Stimulated activated CD8-positive, alpha-beta memory T cell treated with anti-CD3 and anti-CD28 coated beads, Interleukin-7, amount 100 ng/mL, for 1 hour (primary cell): ENCODE measurements at places on chromosomes 12 and 14.
A peak's percentile ranks its signal among the peaks of the same experiment; 100 is the strongest.

DNA sequence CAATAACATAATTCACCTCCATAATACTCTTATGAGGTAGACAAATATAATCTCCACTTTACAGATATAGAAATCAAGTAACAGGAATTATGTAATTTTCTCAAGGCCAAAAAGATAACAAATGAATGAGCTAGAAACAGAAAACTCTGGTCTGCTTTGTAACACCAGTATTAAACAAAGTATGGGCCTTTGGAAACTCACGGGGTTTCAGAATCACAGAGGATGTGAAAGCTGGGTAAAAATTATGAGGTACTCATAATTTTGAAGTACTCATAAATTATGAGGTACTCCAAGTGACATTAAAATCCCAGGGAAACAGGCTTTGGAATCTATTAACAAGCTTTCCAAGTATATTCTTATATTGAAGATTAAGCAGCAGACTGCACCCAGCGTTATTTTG is 140.2 kb downstream of the MED13L start:
- DNase-seq = no peak

- DNase-seq = no peak
Measured at GRCh38 chr14:73290279-73290678, 53.0 kb downstream of the PAPLN start.

DNA sequence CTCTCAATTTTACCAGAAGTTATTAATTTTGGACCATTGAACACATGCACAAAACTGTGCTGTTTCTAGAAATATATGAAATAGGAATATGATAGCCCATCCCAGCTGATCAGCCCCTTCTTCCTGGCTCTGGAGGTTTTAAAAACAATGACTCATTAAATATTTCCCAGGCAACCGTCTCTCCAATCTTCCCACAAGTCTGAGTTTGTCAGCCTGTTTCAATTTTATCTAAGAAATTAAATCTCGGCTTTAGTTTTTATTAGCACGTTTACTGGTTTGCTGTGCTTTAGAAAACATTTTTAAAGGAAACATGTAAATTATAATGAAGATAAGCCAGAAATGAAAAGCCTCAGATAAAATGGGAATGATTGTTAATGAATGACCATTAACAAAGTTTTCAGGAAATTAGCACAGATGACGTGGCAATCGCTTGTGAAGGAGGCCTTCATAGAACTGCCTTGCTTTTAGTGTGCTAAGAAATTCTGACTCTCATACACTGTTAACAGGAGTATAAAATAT is 89.3 kb upstream of the RAP1B start:
- no peak for DNase-seq

- no peak for DNase-seq
Measured at GRCh38 chr14:23185063-23185462, 1.6 kb upstream of the SLC7A8 start.

GRCh38 chr12:105291531-105291930 is 39.0 kb upstream of the C12orf75 start:
- DNase-seq = no peak

DNA sequence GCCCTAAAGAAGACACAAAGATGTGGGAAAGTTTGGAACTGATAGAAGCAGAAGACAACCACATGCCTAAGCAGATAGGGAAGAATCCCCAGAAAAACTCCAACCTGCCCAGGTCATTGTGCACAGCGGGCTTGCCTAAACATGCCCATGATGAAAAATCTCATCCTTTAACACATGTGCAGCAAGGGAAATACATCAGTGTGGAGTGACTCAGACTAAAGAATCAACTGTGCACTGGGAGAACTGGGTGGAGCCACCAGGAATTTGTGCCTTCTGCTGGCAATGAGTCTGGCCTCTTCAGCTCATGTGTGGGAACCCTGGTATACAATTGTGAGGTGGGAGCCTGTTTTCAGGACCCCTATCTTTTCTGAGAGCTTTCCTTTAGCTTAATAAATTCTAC is 398.5 kb downstream of the FSCB start:
- no peak for DNase-seq

GRCh38 chr12:64918344-64918743 is 93.9 kb downstream of the TBC1D30 start:
- no peak for DNase-seq

- DNase-seq = no peak
Measured at GRCh38 chr12:113315358-113315757, 19.6 kb downstream of the SLC8B1 start.

DNA sequence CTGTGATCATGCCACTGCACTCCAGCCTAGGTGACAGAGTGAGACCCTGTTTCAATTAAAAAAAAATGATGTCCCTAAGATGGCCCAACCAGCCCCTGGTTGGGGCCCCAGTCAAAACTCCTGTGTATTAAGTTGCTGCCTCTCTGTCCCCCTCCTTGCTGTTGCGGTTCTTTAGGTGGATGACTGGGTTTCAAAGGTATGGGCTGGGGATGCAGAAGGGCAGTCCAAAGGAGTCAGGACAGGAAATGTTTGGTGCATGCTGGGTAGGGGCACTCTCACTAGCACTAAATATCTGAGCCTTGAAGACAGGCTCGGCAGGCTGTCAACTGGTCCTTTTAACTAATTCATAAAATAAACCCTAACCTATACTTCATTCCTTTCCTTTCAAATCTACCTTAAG is 12.0 kb upstream of the PIP4K2C start:
- DNase-seq = no peak

- no peak for DNase-seq
Measured at GRCh38 chr12:95505039-95505438, 31.1 kb downstream of the METAP2 start.

DNA sequence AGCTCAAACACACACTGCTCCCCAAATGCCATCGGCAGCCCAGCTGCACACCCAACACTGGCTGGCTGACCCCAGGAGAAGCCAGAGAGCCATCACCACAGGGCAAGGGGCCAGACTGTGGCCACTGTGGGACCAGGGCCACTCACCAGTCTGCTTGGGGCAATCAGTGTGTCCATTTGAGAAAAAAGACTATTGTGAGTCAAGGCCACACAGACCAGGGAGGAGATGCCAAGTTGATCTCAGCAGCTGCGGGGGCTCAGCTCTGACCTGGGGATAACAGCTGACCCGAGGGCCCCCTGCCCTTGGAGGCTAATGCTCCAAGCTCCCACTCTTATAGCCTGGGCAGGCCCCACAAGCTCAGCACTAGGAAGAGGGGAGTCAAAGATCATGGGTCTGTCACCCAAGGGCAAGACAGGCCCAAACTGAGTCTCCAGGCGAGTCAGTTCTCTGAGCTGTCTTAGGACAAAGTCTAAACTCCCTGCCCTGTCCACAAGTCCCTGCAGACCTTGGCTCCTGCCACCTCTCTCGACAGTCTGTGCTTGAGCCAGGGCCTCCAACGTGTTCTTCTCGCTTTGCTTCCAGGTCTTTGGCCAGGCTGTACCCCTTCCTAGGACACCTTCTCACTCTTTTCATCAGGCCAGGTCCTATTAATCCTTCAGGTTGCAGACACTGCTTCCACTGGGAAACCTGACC is 30.1 kb upstream of the PNMA1 start:
- DNase-seq = no peak

GRCh38 chr14:93830753-93831461 is 42.6 kb upstream of the PRIMA1 start:
- no peak for DNase-seq

DNA sequence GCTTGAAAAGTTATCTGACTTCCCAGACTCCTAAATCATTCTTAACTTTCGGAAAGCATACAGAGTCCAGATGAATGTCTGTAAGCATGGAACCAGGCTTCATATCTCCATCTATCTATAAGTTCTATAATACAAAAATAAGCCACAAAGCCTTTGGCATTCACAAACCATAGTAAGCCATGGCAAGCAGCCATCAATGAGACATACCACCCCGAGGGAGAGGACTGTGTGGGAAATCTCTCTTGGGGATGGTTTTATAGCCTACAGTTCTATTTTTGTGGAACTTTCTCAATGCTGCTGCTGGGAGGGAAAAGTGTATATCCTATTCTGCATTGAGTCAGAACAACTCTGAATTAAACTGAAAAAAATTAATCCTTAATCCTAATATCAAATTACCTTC is 20.4 kb downstream of the EGLN3 start:
- DNase-seq = no peak

DNA sequence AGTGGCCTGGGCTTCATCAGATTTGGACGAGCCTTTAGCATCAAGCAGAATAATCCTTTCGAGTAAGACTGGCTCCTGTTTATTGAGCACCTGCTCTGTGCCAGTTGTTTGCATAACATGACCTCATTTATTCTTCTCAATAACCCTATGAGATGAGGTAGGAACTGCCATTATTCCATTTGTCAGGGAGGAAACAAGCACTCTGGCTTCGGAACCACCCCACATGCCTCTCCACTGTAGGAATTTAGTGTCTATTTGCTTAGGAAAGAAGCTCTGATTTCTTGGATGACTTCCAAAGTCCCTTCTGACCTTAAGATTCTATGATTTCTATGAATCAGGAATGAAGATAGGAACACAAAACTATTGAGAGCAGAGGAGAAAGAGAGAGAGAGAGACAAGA is 11.0 kb downstream of the SAMD4A start:
- DNase-seq = no peak

DNA sequence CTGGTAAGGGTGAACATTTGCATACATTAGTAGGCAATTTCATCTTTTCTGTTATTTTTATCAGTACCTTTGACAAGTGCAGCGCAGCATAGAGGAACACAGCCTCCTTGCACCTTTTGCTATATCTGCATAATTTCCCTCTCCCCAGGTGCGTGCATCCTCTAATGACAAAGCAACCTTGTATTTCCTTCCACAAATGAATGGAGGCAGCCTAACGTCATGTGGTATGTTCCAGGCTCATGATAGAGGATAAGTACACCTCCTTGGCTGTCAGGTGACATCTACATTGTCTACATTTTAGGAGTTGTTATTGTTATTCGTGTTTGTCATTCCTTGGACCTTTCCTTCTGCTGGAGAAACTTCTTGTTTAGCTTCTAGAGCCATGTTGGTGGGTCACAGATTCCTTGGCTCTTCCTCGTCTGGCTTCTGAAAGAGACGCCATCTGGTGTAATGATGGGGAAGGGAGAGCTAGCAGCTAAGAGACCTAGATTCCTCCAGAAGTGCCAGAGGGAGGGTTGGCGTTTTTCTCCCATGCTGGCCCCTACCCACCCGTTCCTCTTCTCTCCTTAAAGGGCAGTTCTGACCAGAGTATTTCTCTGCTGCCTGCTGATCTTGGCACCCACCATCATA is 37.0 kb downstream of the EVL start:
- no peak for DNase-seq

GRCh38 chr12:113092607-113093408 is 36.3 kb downstream of the DTX1 start:
- DNase-seq = no peak

GRCh38 chr12:129558036-129558435 is 345.8 kb downstream of the TMEM132D start:
- DNase-seq = no peak

- no peak for DNase-seq
Measured at GRCh38 chr12:18496156-18496555, 234.8 kb downstream of the PIK3C2G start.

GRCh38 chr14:56889705-56890104 is 79.4 kb upstream of the OTX2 start:
- DNase-seq = no peak

DNA sequence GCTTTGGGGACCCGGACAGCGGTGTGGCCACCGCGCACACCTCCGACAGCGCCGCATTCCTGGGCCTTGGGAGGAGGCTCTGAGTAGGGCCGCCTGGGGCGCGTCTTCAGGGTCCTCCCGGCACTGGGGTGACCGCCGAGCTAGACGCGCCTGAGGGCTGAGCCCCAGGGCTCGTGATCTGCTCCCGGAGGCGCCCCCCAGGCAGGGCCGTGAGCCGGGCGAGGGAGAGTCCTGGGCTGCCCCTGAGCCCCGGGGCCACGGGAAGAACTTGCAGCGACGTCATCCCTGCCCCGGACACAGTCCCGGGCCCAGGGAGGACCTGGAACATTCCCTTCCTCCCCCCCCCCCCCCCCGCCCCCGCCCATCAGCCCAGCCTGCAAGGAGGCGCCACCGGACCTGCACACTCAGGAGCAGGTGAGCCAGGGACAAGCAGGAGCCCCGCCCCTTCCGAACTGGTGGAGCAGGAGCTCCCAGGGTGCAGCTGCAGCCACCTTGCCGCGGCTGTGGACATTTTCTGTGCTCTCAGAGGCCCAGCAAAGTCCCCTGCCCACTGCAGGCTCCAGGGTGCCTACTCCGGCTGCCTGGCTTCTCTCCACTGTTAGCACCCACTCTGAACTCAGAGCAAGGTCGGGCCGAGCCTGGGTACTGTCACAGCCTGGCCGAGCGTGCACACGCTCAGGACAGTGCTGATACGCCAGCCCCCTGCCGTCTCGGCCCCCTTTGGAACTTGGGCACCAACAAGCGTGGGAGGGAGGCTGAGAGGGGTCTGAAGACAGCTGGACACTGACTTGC is 50.7 kb downstream of the A2M start:
- DNase-seq = no peak

- DNase-seq = no peak
Measured at GRCh38 chr14:94773061-94773648, 3.2 kb upstream of the GSC start.

GRCh38 chr14:87306409-87307168 is 686.4 kb downstream of the GALC start:
- no peak for DNase-seq

DNA sequence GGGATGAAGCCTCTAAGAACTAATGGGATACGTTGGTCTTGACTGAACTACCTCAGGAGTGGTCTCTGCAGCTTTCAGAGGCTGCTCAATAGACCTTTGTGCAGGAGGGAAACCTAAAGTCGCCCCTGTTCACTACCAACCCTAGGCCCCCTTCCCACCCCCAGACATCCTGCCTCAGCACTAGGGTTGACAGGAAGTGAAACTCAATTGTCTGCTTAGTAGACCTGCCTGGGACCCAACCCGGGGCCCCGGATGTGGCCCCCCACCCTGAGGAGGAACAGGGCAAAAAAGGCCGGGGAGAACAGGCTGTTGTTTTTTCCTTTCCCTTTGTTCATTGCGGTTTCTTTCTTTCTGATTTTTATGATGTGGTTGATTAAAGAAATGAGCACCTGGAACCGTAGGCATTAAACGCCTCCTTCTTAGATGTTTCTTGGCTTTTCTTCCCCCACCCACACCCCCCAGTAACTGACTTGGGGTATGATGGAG is 1.6 kb upstream of the DGKA start:
- peak; percentile 49 for DNase-seq

DNA sequence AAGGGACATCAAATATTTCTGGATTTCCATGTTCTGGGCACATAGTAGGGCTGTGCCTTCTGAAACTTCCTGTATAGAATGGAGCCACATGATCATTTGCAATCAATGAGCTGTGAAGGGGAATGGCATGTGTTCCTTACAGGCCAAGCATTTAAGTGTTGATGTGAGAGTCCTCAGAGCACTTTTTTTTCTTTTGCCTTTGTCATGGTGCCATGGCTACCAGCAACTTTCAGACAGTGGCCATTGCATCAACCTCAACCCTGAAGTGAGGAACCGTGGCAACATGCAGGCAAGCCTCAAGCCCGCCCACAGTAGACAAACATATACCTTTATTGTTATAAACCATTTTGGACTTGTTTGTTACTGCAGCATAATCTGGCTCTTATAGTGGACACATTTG is 948.1 kb downstream of the NRXN3 start:
- DNase-seq = no peak

- DNase-seq = peak; percentile 75
Measured at GRCh38 chr12:7108796-7109571, at the start of gene C1RL. TSS of gene C1RL (minus strand) at chr12:7109214. CDS start at chr12:7109180, 34 bp downstream.
